ENCODE measurements at places on chromosomes 16 and 17.
A peak's percentile ranks its signal among the peaks of the same experiment; 100 is the strongest.

DNA sequence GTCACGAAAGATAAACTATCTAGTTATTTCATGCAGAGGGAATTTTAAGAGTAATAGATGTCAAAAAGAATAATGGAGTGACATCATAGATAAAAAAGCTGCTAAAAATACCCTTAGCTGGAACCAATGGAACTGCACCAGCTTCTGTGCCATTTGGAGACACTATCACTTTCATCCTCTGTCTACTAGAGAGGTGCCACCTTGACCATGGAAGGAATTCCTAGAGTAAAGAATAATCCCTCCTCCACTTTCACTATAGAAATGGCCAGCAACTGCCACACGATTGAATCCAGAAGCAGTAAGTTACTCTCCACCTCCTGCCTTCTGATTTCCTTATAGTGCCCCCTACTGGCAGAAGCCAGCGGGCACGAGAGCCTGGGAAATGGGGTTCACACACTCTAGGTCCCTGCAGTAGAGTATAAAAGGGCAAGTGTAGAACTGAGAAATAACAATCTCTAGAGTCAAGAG lies 2.8 kb upstream of the ALDH3A2 start:
- no peak for DNase-seq

- DNase-seq = no peak
Observed at GRCh38 chr17:79955167-79955549, 80.5 kb downstream of the TBC1D16 start.

- no peak for DNase-seq
Observed at GRCh38 chr17:63295288-63295687, 150.8 kb downstream of the CYB561 start.

DNA sequence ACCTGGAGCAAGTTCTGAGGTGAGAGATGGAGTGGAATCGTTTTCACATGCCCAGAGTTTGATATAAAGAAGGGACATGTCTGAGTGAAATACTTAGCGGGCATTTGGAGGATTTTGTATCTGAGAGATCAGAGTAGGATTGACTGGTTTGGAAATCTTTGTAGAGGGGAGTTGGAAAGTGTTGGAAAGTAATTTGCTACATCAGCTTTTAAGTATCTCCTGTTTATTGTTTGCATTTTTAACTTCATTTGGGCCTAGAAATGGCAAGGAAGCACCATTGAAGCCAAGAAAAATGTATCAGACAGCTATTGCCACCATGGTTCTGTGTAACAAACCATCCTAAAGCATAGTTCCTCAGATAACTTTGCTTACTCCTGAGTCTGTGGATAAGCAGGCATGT lies 1015.1 kb upstream of the EEF2KMT start:
- DNase-seq = no peak

DNA sequence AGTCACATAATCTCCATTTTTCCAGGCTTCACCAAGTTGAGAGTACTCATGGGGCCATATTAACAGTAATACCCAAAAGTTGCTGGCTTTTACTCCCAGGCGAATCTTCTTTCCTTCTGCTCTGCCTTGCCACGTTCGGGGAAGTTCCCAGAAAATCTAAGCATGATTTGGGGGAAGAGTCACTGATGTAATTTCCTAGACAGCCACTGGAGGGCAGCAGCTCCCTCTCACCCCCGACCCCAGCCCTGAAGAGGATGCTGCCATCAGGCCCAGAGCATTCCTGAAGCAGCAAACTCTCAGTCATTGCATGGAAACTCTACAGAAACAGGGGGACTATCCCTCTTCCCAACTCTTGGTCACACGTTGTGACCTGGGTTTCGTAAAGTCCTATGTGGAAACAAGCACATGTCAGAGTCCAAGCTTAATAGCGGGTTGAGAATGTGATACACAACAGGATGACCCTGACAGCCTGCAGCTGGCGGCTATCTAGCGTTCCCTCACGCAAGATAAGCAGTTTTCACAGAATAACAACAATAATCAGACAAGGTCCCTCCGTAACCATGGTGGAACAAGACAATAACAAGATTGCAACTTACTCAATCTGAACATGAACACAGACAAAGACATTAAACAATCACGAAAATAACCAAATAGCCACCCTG lies 43.8 kb upstream of the DHX40 start:
- DNase-seq = peak; percentile 49

GRCh38 chr16:711548-712320 lies 3.2 kb upstream of the METRN start:
- DNase-seq = no peak

GRCh38 chr17:17738901-17739300 lies 57.6 kb downstream of the RAI1 start:
- DNase-seq = no peak

- DNase-seq = no peak
Observed at GRCh38 chr17:29086628-29087332, 43.8 kb downstream of the PIPOX start.

GRCh38 chr17:42284024-42284369 lies 4.3 kb upstream of the STAT5A start:
- no peak for DNase-seq
